Muscle of back (tissue), 13 donors: ENCODE measurements at places on chromosomes 3 and 15. TPM values are rescaled to one million over a fixed set of nuclear protein-coding genes. Genes with fewer than 3 reads are reported as not detected.

GRCh38 chr3:123636431-123636841 lies 51.6 kb upstream of the HACD2 start:
- DNase-seq: no peak

GRCh38 chr15:50718700-50719125 lies 32.1 kb upstream of the TRPM7 start:
- DNase-seq: no peak

DNA sequence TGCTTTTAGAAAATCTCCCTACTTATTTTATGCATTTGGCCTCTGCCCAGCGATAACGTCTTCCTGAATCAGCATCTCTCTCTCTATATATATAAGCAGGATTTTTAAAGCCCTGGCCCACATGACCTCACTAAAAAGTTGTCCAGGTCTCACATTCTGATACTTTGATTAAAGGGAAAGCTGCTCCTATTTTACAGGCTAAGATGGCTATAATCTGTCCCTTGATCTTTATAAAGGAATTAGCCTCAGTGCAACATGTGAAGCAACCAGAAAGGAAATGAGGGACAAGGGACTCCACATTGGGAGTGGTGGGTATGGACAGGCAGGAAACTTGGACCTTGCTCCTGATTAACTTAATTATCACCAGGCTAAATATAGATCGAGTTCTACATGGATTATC lies 25.6 kb upstream of the MUC13 start:
- DNase-seq: no peak

C3orf85 gene
- polyA plus RNA-seq: not detected

GABRB3 gene
- 1.9 TPM for polyA plus RNA-seq

DNA sequence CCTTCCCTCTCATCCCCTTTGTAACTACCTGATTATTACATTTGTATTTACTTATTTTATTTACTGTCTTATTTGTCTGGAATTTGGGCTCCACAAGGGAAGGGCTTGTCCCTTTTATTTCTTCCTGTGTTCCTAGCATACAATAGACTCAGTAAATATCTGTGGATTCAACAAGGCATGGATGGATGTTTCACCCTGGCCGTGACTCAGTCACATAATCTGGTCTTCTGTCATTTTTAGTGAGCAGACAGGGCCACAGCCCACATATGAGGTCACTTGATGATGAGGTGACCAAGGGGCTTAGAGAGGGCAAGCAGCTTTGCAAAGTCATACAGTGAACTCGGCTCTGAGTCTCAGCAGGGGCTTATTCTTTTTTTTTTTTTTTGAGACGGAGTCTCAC lies 7.8 kb upstream of the DAG1 start:
- DNase-seq: no peak
